ENCODE measurements at places on chromosomes 4 and X.
A peak's percentile ranks its signal among the peaks of the same experiment; 100 is the strongest.

DNA sequence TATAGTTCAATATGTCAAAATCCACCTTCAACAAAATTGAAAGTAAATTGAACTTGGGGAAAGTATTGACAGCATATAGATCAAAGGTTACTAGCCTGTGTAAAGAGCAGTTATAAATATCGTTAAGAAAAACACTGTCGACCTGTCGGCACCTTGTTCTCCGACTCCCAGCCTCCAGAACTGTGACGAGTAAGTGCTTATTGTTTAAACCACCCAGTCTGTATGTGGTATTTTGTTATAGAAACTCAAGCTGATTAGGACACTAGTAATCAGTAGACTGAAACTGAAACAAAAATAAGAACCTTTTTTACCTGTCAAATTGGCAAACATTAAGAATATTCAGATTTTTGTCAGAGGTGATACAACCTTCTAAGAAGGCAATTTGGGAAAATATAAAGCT is 17.0 kb downstream of the HTT start:
- no peak for DNase-seq

GRCh38 chr4:181520790-181521189 is 722.4 kb upstream of the TENM3 start:
- no peak for DNase-seq

- DNase-seq = no peak
These were observed 24.4 kb upstream of the BCORL1 start for GRCh38 chrX:129958083-129958465.

- no peak for DNase-seq
These were observed 4.5 kb downstream of the DOK7 start for GRCh38 chr4:3467601-3468031.

- no peak for DNase-seq
These were observed 74.8 kb downstream of the FREM3 start for GRCh38 chr4:143625632-143626031.

GRCh38 chr4:184959786-184960185 is 58.5 kb upstream of the HELT start:
- no peak for DNase-seq

GRCh38 chrX:9320940-9321339 is 143.9 kb upstream of the TBL1X start:
- no peak for DNase-seq

DNA sequence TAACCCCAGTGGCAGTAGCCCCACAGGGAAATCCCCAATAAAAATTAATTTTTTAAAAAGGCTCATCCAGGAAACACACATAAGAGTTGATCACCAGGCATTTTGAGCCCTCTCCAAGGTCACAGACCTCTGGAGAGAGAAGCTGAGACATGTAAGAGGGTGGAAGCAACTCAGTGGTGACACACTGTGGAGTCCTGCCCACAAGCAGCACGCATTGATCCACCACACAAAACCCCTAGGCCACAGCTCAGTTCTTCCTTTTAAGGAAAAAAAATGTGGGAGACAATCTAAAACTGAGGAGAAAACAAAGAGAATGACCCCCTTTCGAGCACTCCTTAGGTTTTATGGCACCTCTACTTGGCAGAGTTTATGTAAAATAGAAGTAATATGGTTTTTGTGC is 71.7 kb upstream of the S100G start:
- DNase-seq = peak; percentile 64

GRCh38 chrX:39967348-39967747 is 130.4 kb downstream of the BCOR start:
- peak; percentile 38 for DNase-seq

DNA sequence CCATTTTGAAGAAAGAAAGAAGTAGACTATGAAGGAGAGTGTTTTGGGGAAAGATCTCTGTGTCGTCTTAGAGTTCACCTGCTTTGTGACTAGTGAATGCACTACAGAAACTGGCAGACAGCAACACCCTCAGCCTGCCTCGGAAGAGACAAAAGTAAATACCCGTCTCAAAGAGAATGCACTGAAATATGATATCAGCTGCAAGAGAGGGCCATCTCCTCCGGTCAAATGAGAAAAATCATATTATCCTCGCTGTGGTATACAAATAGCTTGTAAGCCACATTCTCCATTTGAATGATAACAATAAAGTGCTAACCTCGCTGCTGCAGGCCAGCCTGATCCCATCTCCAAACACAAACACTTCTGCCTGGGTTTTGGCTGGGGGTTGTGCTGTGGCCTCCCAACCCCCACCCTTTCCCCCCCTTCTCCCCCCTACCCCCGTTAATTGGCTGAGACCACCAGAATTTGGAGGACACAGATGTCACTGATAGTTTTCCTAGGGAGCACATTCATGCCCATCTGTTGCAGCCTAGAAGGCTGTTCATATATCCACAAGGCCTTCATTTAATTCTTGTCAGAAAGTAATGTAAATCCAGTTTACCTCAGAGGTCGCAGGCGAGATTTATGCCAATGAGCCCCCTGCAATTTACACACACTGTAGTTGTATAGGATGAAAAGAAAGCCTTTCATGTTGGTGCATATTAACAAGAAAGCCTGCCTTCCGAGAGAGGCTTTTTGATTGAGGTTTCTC is 46.3 kb downstream of the ALPK1 start:
- no peak for DNase-seq

GRCh38 chrX:124307253-124307907 is 25.1 kb upstream of the TEX13D start:
- DNase-seq = no peak

- no peak for DNase-seq
These were observed 50.7 kb upstream of the NLGN4X start for GRCh38 chrX:6279277-6279909.

DNA sequence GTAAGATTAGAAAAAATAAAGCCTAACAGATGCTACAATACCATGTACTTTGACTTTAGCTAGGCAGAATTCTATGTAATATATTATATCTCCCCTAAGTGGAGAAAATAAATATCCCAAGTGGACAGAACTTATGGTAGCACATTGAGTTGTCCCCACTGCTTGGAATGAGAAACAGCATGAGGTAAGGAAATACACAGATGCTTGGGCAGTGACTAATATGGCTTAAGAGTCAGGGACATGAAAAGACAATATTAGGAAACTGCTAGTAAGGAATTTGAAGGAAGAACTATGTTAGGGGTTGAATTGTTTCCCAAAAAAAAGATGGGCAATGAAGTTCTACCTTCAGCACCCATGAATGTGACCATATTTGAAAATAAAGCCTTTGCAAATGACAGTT is 2265.1 kb downstream of the PCDH7 start:
- peak; percentile 67 for DNase-seq

GRCh38 chr4:73224886-73225285 is 33.7 kb downstream of the ANKRD17 start:
- no peak for DNase-seq

GRCh38 chr4:110808351-110808878 is 185.5 kb upstream of the PITX2 start:
- DNase-seq = peak; percentile 44

DNA sequence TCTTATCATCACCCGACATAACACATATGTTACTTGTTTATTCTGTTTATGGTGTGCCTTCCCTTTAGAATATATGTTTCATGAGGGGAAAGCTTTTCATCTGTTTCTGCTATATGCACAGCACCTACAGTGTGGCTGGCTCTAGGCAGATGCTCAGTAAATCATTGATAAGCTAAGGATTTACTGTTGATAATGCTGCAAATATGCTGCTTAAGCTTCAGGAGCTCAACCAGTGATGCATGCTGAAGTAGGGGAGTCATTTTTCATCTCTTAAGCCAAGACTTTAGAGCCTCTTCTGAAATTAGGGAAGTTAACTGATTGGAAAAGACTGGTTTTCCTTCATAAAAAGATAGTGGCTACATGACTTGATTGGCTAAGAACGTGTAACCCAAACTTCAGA is 16.4 kb downstream of the FAT4 start:
- no peak for DNase-seq

All from GM23248 (cell line).